ENCODE measurements at places on chromosomes 6 and 20.

DNA sequence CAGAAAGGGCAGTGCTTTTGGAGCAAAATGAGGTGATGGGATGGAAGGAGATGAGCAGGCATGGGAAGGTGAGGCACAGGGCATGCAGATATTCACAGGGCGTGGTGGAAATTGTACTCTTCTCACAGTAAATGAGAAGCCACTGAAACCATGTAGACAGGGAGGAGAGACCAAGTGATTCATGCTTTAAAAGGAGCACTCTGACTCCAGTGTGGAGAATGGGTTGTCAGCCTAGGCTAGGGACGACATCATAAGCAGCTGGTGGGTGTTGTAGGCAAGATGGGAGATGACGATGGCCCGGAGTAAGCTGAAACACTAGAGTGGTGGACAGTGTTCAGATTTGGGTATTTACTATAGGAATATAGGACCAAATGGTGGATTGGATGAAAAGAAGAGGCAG, 18.4 kb downstream of the PDE7B start:
- no peak for DNase-seq

DNA sequence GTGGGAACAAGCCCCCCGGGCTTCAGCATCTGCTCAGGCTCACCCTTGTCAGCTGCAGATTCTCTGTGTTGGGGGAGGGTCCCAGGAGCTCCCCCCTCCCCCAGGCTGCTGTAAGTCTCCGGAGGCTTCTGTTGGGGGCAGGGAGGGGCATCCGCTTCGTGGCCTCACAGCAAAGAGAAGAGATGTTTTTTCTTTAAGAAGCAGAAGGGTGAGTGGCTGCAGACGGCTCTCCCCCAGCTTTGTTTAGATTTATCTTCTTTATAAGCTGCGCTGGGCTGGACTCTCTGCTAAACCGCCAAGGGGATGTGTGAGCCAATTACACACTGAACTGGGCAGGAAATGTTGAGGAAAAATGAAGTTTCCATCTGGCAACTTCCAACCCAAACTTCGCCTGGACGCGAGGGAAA, 48.7 kb upstream of the GATA5 start:
- no peak for DNase-seq

GRCh38 chr6:70706491-70707123, 38.9 kb downstream of the SMAP1 start:
- no peak for DNase-seq

- DNase-seq: no peak
Observed at GRCh38 chr6:137750297-137750696, 116.8 kb upstream of the TNFAIP3 start.

DNA sequence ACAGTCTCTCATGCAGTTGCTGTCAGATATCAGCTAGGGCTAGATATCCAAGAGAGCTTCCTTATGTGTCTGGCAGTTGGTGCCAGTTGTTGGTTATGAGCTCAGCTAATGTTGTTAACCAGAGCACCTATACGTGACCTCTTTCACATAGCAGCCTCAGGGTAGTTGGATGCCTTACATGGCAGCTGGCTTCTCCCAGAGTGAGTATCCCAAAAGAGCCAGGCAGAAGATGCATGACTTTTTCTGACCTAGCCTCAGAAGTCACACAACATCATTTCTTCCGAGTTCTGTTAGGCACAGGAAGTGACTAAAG, 175.7 kb downstream of the VEGFA start:
- DNase-seq: peak; percentile 19

DNA sequence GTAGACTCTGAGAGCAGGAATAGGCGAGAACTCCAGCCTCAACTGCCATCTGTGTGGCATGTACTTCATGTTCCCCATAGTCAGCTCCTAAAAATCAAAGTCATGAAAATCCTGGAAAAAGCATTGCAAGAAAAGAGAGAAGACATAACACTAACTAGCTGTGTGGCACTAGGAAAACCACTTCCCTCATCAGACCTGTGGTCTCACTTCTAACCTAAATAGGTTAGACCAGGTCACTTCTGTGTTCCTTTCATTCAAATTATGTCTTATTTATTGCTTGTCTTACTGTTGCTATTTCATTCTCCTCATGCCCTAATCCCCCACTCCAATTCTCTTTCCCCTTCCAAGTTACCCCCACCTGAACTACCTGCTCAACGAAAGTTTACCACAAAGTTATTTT, 70.2 kb downstream of the TNFRSF21 start:
- DNase-seq: no peak

GRCh38 chr6:156752666-156753301, 24.4 kb upstream of the ARID1B start:
- DNase-seq: no peak

DNA sequence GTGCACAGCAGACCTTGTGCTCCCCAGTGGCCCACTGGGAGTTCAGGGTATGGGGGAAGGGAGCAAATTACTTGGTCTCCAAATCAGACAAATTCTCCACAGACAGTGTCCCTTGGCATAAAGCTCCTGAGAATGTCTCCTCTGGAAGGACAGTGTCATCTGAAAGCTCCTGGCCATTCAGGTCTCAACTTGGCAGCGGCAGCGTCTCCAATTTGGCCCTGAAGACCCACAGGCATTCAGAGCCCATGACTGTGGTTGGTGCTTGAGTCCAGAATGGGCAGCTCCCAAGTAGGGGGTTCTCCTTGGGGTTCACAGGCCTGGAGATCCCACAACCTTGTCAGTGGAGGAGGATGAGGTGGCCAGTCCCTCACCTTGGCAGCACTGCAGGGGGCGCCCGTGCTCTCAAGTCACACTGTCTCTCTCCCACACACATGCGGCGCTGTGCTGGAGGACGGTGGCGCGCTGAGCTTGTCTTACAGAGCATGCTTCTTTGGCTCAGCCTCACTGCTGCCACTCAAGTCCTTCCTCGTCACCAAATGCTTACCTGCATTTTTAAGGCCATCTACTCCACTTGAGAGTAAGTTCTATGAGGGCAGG, 20.7 kb downstream of the DYNLRB1 start:
- DNase-seq: no peak

DNA sequence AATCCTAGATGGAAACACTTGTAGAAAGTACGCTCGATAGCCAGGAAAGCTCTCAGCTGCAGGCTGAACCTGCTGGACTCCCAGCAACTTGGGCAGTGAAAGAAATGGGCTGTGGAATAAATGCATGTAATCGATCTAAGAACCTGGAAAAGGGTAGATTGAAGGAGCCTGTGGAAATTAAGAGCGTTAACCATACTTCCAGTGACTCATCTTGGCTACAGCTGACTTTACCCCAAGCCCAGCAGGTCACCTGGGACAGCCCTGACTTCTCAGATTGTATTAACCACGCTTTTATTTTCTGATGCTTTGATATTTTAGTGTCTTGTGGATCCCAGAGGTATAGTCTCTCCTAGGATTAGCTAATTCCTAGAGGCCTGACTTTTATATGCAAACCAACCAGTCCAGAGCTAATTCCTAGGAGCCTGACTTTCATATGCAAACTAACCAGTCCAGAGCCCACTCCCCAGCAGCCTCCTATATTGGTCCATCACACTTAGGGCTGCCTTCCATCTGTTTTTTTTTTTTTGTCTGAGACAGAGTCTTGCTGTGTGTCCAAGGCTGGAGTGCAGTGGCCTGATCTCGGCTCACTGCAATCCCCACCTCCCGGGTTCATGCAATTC, 86.3 kb downstream of the GMPR start:
- DNase-seq: peak; percentile 19

DNA sequence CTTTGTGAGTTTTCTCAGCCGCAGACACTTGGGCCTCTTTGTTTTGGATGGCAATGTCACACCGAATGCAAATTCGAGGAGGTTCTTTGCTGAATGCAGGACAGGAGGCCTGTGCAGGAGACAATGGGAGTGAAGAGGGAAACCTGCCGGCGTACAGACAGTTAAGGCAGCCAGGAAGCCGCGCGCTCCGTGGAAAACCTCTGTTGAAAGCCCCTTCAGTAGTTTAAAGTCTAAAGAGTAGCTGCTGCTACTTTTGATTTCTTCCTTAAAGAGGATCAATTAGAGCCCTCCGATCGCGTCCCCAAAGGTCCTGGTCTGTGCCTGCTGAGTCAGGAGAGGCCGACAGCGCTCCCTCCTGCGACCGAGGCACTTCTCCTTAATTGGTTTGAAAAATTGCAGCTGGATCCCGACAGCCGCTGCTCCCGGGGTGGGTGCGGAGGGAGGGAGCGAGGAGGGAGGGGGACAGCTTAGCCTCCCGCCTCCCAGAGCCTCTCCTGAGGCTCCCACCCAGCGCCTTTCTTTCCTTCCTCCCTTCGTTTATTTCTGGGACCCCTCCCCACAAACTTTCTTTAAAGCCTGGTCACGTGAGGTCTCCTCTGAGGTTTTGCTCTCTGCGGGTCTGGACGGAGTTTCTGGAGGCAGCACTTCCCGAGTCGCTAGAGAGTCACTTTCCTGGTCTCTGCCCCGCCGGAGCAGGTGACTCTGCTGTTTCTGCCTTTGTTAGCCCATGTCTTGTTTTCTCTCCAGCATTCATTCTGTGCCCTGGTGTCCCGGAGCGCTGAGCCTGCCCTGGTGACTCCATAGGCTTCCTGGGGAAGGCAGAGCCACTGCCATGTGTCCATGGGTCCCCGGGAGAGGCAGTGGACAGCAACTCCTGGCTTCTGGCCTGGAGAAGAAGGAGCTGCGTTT, 22.3 kb upstream of the RPP40 start:
- no peak for DNase-seq

DNA sequence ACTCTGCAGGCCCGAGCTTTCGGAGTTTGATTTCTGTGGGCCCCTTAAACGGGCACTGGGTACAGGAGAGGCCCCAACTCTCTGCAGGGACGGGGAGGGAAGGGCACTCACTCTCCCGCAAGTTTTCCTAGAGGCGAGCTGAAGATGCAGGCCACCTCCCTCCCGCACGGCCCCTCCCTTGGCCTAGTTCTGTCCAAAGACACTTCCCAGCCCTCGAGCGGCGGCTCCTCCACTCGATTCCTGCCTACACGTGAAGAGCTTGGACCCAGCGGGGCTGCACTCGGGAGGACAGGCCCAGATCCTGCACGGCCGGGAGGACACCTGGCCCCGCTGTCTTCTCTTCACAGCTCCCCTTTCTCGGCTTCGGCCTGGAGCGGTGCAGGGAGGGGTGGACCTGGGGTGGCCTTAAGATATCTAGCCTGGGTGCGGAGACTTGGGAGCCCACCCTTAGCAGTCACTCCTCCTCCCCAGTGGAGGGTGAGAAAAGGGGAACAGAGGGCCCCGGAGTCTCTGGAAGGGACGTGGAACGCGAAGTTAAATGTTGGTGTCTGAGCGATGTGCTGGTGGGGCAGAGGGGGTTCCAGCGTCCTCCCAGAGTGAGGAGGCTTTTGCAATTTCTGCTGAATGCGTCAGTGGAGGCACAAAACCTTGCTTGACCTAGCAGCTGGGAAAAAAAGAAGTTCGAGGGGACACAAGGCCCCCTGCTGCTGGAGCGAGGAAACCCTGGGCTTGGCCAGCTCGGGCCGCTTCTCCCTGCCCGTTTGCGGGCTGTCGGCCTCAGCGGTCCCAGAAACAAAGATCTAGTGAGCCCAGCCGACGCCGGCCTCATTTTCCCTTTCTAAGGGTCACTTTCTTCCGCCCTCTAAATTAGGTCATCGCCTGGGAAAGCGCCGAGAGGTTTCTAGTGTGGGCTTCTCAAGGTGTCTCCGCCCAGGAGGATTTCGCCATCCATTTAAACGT, 4.9 kb downstream of the OLIG3 start:
- peak; percentile 61 for DNase-seq

DNA sequence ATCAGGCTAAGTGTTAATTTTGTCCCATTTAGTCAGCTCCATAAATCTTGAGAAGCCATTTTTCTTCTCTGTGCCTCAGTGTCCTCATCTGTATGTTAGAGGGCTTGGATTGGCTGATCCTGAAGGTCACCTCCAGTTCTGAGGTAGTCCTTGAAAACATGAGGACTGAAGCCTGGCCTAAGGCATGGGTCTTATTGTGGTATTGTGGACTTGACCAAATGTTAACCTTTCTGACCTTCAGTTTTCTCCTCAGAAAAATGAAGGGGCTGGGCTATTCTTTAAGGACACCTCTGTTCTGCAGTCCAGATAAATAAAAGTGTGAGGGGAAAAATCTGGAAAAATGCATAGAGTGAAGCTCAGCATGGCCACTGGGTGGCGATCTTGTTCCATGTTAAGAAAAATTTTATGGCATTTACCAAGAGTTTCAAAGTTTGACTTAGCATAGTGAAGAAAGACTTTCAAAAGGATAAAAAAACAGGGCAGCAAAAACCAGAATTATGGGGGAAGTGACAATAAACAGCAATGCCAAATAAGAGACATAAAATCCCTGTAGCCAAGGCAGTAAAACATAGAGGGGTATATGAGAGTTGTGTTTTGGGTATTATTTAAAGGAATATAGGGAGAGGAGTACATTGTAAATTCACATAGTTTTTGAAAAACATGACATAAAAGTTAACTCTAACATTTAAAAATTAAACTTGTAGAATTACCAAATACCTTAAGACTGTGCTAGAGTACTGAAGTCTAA, 13.2 kb upstream of the TFB1M start:
- DNase-seq: peak; percentile 81

- no peak for DNase-seq
Observed at GRCh38 chr20:38377039-38377685, 30.9 kb downstream of the LBP start.

- DNase-seq: no peak
Observed at GRCh38 chr20:54115172-54115854, 44.9 kb upstream of the BCAS1 start.

- no peak for DNase-seq
Observed at GRCh38 chr20:60299951-60300350, 341.7 kb downstream of the CDH26 start.

GRCh38 chr6:17062871-17063440, 38.9 kb upstream of the STMND1 start:
- no peak for DNase-seq

- DNase-seq: no peak
Observed at GRCh38 chr20:10855778-10856177, 182.0 kb upstream of the JAG1 start.

GRCh38 chr6:168956141-168956838, 297.4 kb downstream of the THBS2 start:
- no peak for DNase-seq

DNA sequence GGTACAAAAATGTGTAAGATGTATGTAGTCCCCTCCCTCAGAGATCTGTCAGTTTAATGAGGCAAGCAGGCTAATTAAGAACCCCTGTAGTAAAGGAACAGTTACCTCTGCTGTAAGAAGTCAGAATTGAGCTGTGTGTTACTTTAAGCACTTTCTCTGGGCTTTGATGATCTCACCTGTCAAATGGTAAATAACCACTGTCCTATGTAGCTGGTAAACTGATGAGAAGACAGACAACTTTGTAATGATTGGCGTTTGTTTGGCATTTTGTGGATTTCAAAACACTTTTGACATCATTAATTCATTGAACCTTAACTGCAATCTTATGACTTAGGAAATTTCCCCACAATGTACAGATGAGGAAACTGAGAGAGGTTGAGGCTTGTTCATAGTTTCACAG, 55.7 kb downstream of the RALY start:
- DNase-seq: no peak

Data from activated CD8-positive, alpha-beta memory T cell treated with anti-CD3 and anti-CD28 coated beads for 24 hours (primary cell).